Jurkat, Clone E6-1 (cell line): ENCODE measurements at places on chromosomes 1 and 21.

DNA sequence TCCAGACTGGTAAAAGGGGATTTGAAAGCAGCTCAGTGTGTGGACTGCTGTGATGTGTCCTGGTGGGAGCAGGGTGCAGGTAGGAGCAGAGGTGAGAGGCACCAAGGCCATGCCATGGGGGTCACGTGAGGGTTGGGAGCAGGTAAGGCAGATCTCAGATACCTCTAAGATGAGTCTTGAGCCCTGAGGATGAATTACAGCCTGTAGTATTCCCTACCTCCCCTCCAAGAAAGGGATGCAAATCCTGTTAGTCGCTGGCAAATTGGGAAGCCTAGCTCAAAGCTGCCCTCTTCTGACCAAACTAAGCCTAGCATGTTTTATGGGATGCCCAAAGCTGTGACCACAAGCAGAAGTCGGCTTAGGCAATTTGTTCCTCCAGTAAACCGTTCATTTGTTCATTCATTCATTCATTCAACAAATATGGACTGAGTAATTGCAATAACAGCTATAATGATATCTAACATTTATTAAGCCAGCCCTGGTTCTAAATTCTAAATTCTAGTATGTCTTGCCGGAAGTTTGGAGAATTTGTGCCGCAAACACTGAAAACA lies 3.9 kb upstream of the NUAK2 start:
- DNase-seq = peak; percentile 32

GRCh38 chr1:64469116-64469976 lies 583 bp upstream of the CACHD1 start:
- no peak for DNase-seq

GRCh38 chr1:156973417-156973816 lies 53.0 kb downstream of the LRRC71 start:
- no peak for DNase-seq

DNA sequence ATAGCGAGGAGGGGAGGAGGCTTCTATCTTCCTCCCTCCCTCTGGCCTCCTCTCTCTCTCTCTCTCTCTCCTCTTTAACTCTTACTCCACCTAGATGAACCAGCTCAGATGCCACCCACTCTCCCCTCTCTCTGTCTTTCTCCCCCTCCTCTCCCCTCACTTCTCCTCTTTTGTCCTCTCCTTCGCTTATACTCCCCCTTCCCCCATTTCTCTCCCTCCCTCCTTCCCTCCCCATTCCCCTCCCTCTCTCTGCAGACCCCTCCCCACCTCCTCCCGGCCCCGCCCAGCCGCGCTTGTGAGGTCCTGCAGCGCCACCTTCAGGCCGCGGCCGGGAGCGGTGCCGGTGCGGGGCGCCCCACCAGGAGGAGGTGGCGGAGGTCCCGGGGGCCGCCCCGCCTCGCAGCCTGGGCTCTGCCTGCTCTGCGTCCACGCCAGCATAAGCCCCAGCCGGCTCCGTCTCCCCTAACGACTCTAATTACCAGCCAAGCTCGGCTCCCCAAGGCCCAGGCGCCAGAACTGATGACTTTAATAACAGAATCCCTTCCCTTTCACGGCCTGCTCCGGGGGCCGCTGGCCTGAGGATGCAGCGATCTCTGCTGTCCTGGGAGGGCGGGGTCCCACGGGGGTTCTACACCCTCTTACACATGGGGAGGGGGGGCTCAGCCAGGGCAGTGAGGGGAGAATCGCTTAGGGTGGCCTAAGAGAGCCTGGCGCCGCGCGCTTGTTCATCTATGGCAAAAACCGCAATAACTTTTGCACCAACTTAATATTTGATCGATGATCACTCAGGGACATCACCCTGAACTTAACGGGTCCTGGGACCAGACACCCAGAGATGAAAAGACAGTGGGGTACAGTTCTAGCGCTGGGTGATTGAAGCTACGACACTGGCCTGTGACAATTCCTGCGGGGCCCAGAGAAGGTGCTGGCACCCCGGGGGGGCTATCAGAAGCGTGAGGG lies 637.3 kb downstream of the MATN1 start:
- DNase-seq = peak; percentile 19

- no peak for DNase-seq
Observed at GRCh38 chr1:17409391-17409811, 30.1 kb downstream of the RCC2 start.

- no peak for DNase-seq
Observed at GRCh38 chr1:182304218-182304617, 87.4 kb downstream of the GLUL start.

DNA sequence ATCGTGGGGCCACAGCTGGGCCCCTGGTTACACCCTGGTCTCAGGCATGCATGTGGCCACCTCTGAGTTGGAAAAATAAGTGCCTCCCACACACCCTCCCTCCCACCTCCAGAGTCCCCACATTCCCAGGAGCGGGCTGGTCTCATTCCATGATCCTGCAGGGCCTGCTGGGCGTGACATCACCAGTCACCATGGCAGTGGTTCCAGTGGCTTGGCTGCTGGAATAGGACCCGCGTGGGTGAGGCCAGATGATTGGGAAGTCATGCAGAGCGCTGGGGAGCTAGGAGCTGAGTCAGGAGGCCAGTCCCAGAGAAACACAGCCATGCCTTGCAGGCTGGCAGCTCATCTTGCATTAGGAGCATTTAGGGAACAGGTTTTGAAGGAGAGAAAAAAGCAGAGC lies 125.4 kb upstream of the TMEM51 start:
- no peak for DNase-seq

GRCh38 chr1:209219791-209220524 lies 363.6 kb upstream of the CAMK1G start:
- DNase-seq = peak; percentile 92

GRCh38 chr1:63802109-63802508 lies 28.3 kb downstream of the ROR1 start:
- DNase-seq = no peak

- DNase-seq = peak; percentile 28
Observed at GRCh38 chr1:171245458-171246064, 2.7 kb upstream of the FMO1 start.

DNA sequence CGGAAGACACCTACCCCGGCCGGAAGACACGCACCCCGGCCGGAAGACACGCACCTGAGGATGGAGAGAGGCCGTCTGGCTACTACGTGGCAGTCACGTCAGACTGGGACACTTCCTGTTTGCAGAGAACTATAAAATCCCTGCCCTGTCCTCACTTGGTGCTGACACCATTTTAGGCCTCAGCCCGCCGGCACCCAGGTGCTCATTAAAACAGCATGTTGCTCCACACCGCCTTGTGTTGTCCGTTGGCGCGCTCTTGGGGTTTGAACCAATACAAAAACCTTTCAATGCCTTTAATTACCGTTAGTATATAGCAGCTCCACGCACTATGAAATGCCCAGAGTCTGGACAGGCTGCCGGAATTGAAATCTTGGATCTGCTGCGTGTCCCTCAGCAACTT lies 34.7 kb downstream of the VN1R5 start:
- DNase-seq = no peak

DNA sequence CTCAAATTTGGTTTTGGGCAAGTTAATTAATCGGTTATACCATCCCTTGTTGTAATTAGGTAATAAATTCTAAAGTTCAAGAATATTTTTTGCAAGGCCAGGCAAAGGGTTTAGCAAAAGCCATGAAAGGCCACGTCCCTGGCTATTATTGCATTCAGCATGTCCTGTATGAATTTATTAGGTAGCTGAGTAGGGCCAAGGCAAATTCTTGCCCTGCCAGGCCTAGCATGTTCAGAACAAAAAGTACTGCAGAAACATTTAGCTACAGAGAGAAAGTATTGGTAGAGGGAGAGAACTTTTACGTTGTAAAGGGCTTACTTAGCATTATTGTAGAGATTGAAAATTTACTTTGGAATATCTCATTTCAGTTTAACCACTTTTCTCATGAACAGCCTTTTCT lies 94.4 kb downstream of the PATJ start:
- no peak for DNase-seq

DNA sequence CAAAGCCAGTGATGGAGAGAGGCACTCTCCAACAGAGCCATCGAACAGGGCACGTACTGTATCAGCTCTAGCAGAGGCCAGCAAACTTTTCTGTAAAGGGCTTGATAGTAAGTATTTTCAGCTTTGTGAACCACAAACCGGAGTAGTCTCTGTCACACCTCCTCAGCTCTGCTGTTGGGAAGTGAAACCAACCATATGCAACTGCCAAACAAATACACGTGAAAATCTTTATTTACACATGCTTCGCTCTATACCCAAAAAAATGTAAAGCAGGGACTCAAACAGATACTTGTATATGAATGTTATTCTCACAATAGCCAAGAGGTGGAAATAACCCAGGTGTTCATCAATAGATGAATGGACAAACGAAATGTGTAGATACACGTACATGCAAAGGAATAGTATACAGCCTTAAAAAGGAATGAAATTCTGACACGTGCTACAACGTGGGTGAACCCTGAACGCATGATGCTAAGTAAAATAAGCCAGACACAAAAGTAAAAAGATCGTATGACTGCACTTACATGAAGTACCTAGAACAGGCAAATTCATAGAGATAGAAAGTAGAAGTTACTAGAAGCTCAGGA lies 39.0 kb downstream of the SETD4 start:
- no peak for DNase-seq

- no peak for DNase-seq
Observed at GRCh38 chr1:67741736-67742135, 56.7 kb downstream of the GADD45A start.

- no peak for DNase-seq
Observed at GRCh38 chr1:102241431-102242338, 245.0 kb upstream of the OLFM3 start.

- no peak for DNase-seq
Observed at GRCh38 chr1:151444783-151445177, 14.5 kb downstream of the POGZ start.

- no peak for DNase-seq
Observed at GRCh38 chr1:158952416-158952815, 21.1 kb downstream of the PYHIN1 start.

DNA sequence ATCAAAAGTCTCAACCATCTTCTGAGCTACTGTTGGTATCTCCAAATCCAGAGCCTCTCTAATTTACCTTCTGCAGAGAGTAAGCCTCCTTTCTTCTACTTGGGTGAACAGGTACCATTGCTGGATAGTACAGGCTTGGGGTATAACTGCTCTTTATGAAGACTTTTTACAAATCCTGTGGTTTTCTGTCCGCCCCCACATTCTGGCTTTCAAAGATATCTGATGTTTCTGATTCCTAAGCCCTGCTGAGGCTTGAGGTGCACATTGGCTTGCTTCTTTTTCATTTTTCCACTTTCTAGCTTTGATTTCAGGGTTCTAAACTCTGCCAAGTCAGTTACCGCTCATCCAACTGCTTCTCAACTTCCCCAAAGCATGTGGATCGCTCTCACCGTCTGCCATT lies 37.1 kb downstream of the TENT5C start:
- DNase-seq = no peak

- no peak for DNase-seq
Observed at GRCh38 chr21:46055863-46056281, 42.0 kb upstream of the COL6A2 start.

GRCh38 chr1:1876335-1876930 lies 14.5 kb downstream of the GNB1 start:
- no peak for DNase-seq

GRCh38 chr1:91809317-91809716 lies 76.6 kb downstream of the TGFBR3 start:
- DNase-seq = no peak

DNA sequence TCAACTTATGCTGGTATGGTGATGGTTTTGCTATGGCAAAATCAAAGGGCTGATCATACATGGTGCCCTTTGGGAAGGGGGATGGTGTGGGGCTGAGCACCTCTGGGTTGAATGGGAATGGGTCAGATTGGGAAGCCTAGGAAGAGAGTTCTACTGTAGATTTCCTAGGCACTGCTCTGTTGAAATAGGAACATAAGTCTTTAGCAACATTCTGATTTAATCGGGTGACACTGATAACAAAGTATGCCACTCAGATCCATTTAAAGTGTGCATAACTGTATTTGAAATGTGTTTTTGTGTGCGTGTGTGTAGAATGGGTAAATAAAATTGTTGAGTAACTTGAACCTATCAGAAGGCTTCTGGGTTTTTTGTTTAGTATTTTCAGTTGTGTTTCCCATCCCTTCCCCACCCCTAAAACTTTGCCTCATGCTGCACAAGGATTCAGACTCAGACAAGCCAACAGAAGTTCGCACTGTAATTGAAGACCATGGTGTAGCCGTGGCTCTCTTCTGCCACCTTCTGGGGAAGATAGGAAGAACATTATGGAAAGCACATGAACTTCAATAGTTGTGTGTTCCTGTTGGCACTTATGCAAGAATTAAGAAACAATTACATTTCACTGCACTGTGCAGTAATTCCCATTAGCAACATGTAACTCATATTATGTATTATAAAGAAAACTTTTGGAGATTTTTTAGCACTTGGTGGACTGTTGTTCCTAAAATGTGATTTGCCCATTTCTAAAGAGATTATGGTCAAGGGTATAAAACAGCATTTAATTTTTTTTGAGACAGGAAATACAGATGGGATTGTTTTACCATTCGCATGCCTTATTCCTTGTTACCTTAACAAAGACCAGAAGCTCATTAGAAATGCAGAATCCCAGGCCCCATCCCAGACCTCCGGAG lies 10.9 kb upstream of the C4BPB start:
- peak; percentile 75 for DNase-seq

- DNase-seq = peak; percentile 72
Observed at GRCh38 chr1:204431310-204432184, 19.9 kb upstream of the PPP1R15B start.

DNA sequence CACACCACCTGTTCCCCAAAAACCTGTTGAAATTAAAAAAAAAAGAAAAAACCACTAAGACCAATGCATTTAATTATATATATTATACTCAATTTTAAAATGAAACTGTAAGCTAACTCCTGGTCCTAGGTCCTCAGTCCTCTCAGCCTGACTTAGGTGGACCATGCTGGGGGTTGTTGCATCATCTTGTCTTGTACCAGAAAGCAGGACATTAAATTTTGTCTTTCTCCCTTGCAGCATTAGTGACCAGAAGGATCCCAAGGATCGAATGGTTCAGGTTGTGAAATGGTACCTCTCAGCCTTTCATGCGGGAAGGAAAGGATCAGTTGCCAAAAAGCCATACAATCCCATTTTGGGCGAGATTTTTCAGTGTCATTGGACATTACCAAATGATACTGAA lies 97.6 kb downstream of the NRDC start:
- no peak for DNase-seq

- no peak for DNase-seq
Observed at GRCh38 chr1:221072214-221072613, 193.0 kb downstream of the HLX start.

DNA sequence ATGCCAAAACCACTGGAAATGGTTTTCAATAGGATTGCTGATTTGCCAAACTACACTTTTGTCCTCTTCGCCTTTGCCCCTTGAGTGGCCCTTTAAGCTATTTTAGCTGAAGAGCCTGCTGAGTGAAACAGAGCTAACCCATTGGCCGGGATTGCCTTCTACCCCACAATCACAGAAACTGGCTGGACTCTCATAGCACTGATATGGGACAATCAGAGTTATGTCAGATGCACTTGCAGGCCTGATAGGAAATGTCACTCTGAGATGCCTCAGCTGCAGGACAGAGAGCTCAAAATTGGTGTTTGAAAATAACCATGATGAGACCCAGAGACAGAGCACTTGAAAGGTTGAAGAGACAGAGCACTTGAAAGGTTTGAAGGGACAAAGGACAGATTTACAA lies 354.4 kb downstream of the BRINP2 start:
- no peak for DNase-seq

- no peak for DNase-seq
Observed at GRCh38 chr21:34630536-34631143, 15.7 kb upstream of the RCAN1 start.
